ENCODE measurements at places on chromosomes 1 and 21.

- peak; percentile 74 for DNase-seq
Observed at GRCh38 chr1:33348676-33349080, 27.8 kb upstream of the A3GALT2 start.

GRCh38 chr1:41919764-41920397, 1.2 kb upstream of the HIVEP3 start:
- peak; percentile 92 for DNase-seq

DNA sequence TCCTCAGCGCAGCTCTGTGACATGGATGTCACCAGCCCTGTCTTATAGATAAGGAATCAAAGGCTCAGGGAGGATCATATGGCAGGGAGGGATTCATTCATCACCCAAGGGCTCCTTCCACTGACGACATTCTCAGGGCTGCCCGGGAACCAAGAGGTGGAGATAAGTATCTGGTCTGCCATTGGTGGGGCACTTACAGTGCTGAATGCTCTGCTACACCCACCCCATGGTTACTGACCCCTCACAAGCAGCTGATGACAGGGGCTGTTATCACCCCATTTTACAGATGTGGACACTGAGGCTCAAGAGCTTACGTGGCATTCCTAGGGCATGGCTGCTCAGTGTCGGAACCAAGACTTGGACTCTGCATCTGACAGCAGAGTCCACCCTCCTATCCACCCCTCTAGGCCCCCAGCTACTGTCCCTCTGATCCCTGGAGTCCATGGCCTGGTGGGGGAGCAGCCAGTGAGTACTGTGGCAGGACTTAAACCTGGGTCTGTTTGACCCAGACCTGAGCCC, 155.1 kb downstream of the PTPRU start:
- no peak for DNase-seq

DNA sequence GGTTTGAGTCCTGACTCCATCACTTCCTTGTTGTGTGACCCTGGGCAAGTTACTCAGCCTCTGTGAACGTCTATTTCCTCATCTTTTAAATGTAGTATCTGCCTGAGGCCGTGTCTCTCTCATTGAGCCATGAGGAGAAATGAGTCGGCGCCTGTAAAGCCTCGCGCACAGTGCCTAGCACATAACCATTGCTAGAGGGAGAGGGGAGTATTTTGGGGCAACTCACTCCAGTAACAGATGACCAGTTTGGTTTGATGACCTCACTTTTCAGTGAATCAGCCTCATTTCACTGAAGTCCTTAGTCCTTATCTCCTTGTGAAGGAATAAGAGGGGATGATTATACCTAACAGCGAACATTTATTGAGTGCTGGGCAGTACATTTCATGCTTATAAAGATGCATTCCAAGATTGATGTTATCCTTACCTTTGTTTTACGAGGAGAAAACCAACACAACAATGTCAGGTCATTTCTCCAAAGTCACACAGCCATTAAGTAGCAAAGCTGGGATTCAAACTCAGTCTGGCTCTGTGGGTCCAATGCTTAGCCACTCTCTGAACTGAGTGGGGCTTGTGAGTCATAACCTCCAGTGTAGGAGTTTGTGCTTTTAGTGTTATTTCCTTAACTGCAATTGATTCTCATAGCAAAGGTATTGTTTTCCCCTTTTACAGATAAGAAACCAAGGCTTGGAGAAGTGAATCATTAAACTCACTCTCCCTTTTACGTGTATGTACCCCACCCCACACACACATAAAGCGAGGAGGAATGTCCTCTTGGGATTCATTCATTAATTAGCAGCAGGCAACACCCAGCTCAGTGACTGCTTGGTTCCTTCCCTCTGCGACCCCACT, 25.9 kb downstream of the KCNC4 start:
- no peak for DNase-seq

- DNase-seq = peak; percentile 96
Observed at GRCh38 chr1:167219646-167220536, 795 bp upstream of the POU2F1 start.

- no peak for DNase-seq
Observed at GRCh38 chr1:185645162-185645640, 89.0 kb upstream of the HMCN1 start.

- no peak for DNase-seq
Observed at GRCh38 chr1:167418391-167418790, 99.9 kb downstream of the CD247 start.

DNA sequence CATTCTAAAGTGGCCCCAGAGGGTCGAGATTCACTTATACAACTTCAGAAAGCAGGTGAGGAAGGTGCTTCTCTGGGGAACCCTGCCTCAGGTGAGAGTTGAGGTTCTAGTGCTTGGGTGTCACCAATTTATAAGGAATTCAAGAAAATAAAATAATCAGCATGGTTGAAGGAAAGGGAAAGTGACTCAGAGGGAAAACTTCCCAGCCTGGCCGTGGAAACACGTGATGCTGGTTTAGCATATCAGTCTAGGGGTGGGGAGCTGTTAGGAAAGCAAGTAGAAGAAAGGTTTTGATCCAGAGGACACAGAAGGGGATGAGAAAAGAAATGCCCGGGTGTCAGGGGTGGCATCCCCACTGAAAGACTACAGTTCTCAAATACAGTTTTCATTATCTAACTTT, 37.7 kb upstream of the TMEM125 start:
- DNase-seq = no peak

DNA sequence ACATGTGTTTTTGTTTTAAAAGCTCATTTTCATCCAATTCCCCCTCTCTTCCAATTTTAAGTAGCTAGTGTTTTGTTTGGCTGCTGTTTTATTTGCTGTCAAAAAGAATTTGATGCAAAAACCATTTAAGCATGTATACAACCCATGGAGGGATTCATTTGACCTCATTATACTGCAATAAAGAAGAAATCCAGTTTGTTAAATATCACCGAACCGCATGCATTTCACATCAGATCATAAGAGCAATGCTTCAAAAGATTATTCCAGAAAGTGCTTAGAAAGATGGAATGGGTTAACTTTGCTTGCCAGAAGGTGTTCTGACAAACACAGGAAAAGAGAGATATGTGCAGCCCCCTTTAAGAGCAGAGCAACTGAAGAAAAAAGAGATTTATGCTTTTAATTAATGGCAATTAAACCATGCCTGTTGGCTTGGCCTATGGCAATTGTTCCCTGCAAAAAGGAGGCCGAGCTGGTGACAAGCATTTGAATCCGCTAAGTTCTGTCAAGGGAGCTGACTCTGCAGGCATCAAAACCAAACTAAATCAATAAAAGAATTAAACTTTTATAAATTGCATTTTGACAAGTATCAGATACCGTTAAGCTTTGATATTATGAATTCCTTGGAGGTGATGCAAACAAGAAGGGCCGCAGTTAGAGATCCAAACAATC, 14.4 kb upstream of the BARHL2 start:
- DNase-seq = no peak

GRCh38 chr1:31579374-31579773, 3.1 kb downstream of the TINAGL1 start:
- no peak for DNase-seq

DNA sequence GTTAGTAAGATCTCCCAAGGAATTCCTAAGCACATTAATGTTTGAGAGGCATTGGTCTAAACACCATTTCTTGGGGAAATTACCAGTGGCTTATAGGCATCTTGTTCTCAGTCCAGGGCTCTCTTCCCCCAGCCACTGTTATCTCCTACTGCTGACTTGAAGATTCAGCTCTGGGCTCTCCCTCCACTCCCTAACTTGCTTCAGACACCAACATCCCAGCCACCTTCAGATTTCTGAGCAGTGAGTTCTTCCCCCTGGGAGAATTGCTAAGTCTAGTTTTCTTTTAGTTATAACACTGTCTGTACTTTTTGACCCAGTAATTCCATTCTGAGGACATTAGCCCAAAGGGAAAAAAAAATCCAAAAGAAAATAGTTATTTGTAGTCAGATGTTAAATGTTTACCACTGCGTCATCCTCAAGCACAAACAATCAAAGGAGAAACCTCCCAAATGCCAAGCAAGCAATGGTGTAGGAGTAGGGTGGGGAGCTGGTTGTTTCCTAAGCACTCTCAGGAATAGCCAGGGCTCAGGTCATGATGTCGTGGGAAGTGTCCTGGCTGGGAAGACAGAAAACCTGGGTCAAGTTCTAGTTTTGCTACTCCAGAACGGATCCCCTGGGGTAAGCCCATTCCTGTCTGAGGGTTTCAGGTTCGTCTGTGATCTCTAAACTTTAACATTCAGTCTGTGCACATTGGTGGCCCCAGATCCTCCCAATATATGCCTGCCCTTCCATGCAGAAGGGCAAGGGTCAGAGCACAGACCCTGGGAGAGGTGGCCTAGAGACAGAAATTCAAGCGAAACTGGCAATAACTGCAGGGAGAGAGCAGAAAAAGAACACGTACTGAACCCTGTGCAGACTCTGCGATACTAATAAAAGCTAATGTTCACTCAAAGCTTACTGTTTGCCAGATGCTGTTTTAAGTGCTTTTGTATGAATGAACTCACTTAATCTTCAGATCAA, 191.1 kb upstream of the FGGY start:
- DNase-seq = no peak

- no peak for DNase-seq
Observed at GRCh38 chr1:93207211-93207610, 26.7 kb downstream of the CCDC18 start.

- no peak for DNase-seq
Observed at GRCh38 chr1:75394386-75395139, 216.4 kb downstream of the SLC44A5 start.

GRCh38 chr1:100747771-100748170, 28.2 kb downstream of the VCAM1 start:
- no peak for DNase-seq

DNA sequence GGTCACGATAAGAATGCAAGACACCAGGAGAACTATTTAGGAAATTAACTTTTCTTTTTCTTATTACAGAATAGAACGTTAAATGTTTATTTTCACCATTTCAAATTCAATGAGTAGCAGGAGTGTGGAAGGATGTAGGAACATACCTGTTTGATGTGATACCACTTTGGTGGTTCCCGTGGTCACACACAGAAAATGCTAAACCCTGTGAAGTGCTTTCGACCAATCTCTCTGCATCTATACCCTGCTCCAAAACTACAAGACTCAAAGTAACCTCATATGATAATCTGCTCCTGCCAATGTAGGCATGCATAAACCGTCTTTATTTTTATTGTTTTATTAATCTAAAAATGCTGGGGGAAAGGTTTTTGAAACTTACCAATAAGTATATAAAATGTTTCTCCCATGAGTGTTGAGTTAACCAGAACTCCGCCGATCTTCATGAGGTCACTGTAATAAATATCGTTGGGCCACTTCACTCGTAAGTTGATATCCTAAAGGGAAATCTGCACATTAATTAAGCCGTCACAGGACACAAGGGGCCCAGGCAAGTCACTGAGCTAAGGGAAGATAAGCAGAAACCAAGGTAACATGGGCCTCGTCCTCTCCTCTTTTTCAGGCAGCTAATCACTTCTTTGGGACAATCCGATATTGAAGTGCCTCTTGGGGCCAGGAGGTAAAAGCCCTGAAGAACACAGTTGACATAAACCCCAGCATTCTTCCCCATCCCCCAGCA, 60.6 kb downstream of the SIM2 start:
- peak; percentile 36 for DNase-seq

- DNase-seq = no peak
Observed at GRCh38 chr1:147626739-147627138, 43.6 kb downstream of the ACP6 start.

- no peak for DNase-seq
Observed at GRCh38 chr1:97727029-97727428, 193.8 kb downstream of the DPYD start.

DNA sequence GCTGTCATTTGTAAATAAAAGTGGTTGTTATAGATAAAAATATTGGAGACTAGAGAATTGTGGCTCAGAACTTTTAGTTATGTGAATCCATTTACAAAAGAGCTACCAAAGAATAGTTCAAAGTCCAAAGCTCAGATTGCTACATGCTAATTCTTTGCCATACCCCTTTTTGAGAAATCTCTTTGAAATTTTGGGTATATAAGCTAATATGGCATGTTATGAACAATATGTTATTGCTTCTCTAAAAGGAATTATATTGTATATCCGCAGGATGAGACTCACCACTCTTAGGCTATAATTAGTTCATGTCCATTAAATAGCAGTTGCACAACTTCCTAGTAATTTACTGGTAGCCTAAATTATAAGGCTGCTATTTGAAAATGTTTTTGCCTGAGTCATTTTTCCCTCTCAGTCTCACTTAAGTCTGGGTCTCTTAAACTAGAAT, 178.0 kb downstream of the ZNF281 start:
- DNase-seq = no peak

- no peak for DNase-seq
Observed at GRCh38 chr1:37498872-37499617, 15.5 kb downstream of the MEAF6 start.

DNA sequence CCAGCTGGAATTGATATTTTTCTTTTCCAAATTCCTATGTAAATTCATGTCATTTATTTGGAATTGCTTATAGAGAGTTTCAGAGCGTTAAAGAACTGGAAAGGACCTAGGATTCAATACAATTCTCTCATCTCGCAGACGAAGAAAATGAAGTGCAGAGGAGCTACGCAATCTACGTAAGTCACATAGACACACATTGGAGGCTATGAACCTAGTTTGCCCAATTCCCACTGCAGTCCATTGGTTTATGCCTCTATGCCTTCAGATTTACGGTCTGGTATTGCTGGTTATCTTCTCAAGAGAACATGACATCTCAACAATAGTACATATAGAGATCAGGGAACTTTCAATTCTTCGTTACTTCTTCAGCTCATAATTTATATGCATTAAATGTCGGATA, 971 bp upstream of the RNF2 start:
- no peak for DNase-seq

GRCh38 chr1:108657356-108658080, 3.4 kb downstream of the HENMT1 start:
- DNase-seq = no peak

GRCh38 chr1:43451701-43452532, 1.8 kb downstream of the HYI start:
- no peak for DNase-seq

DNA sequence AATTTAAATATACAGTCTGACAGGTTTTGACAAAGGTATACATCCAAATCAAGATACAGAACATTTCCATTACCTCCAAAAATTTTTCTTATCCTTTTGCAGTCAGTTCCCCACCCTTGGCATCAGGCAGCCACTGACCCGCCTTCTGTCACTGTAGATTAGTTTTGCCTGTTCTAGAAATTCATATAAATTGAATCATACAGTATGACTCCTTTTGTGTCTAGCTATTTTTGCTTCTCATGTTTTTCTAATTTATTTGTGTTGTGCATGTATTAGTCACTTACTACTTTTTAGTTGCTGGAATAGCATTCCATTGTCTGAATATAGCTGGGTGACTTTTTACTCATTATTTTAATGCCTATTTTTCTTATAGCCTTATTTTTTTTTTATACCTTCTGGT, 3.8 kb downstream of the UTP25 start:
- DNase-seq = no peak

GRCh38 chr1:221689138-221689537, 52.8 kb downstream of the DUSP10 start:
- DNase-seq = no peak

- peak; percentile 37 for DNase-seq
Observed at GRCh38 chr1:203034422-203035110, 8.3 kb downstream of the PPFIA4 start.

All from activated effector memory CD4-positive, alpha-beta T cell treated with anti-CD3 and anti-CD28 coated beads, Interleukin-2, amount 50 U/mL, for 16 hours (primary cell).